NCI-H82 (cell line): ENCODE measurements at places on chromosomes 3 and 15.
A peak's percentile ranks its signal among the peaks of the same experiment; 100 is the strongest.

DNA sequence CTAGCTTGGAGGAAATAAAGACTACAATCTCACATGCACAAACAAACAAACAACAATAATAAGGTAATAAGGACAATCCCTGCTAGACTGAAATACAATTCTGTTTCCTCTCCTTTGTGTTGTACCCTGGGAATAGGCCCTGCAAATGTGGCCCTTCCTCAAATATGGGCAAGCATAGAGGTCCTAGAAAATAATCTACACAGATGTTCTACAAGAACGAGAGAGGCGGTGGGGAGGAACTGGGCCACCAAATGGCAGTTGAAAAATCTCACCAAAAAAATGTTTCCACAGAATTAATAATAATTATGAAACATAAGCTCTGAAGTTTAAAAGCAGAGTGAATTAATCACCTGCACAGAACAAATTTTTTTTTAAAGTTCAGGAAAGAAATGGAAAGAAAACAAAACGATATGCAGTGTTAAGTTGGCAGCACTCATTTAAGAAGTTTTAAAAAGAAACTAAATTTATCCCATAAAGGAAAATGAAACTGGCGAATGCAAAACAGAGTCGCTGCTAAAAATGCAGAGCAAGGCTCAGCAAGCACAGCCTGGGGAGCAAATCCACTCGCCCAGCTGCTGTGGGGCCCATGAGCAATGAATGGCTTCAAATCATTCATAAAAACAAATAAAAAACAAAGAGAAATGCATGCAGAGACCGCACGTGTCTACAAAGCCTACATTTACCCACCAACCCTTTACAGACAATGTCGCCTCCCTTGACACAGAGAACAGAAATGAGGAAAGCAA lies 475.4 kb downstream of the OCA2 start:
- no peak for DNase-seq

DNA sequence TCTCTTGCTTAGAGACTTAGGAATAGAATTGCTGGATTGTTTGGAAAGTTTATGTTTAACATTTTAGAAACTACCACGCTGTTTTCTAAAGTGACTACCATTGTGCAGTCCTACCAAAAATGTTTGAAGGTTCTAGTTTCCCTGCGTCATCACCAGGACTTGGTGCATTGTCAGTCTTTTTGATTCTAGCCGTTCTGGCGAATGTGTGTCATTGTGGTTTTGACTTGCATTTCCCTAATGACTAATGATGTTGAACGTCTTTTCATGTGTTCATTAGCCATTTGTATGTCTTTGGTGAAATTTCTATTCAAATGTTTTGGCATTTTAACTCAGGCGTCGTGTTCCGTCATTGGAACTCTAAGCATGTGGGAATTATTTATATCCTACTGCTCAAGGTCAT lies 58.0 kb downstream of the CHD2 start:
- DNase-seq: no peak

GRCh38 chr3:16604433-16604832 lies 790 bp downstream of the DAZL start:
- DNase-seq: no peak

DNA sequence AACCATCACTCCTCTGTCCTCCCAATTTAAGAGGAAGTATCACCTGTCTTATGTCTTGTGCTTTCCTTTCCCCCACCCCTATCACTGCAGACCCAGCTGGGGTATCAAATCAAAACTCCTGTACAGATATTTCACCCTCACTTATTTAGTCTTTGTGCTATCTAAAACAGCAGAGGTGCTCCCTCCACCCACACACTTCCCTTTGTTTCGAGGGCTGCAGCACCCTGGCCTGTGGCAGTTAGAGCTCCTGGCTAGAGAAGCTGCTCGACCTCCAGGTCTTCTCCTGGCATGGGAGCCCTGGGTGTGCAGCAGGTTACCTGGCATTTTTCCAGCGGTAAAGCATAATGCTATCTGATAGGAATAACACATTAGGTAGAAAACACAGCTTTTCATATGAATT lies 181.4 kb upstream of the BCL6 start:
- no peak for DNase-seq

DNA sequence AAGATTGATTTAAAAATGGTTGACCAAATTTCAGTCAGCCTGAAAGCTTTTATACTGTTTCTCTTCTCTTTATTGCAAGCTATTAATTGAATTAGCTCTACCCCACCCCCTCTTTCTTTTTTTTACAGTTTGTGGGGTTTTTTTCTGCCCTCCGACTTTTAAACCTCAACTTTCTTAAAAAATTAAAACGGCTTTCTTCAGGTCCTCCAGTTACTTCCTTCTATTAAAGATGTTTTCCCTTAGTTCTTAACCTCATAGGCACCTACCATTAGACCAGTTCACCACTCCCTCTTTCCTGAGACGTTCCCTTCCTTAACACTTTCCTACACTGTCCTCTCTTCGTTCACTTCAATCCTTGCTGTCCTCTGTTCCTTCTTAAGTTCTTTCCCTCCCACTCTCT lies 52.4 kb downstream of the ATP8B4 start:
- DNase-seq: no peak

DNA sequence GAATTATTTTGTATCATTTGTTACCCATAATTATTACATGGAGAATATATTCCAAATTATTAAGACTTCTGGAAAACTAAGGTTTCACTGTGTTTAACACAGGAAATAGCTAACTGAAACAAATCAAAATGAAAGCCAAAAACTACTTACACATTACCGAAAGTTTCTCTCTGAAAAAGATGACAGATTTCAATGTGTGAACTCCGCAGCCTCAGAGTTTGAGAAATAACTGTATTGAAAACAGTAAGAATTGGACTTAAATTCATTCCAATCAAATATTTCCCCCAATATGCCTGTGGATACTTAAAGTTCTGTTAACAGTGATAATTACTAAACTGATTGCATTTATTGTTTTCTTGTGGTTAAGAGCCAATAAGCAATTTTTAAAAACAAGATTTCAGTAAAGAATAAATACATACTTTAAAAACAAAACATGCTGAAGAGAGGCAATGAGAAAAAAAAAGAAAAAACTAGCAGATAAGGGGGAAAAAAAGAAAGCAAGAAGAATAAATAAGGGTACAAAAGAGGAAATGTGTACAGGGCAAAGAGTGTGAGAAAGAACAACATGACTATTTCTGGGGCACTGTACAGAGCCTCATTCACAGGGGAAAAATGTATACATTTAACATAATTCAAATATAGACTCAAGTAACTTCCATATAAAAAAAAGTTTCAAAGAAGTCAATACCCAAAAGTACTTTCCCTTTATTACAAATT lies 30.7 kb downstream of the DENND4A start:
- no peak for DNase-seq

GRCh38 chr3:15310491-15311370 lies 21.7 kb downstream of the SH3BP5 start:
- DNase-seq: no peak

- no peak for DNase-seq
Observed at GRCh38 chr3:195249057-195249770, 21.7 kb downstream of the XXYLT1 start.

DNA sequence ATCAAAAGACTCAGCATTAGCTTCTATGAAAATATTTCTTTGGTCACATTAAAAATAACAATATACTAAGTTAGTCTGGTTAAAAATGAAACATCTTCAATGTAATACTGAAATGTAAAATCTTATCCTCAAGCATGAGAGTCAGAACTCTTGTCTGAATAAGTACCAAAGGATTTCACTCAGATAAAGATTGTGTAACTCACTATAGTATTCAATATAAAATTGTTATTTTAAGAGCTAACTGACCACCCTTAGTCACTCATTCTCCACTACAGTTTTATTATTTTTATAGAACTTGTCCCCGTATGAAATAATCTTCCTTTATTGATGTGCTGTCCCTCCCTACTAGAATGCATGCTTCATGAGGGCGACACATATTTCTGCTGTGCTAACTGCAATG lies 426.3 kb downstream of the MECOM start:
- no peak for DNase-seq

DNA sequence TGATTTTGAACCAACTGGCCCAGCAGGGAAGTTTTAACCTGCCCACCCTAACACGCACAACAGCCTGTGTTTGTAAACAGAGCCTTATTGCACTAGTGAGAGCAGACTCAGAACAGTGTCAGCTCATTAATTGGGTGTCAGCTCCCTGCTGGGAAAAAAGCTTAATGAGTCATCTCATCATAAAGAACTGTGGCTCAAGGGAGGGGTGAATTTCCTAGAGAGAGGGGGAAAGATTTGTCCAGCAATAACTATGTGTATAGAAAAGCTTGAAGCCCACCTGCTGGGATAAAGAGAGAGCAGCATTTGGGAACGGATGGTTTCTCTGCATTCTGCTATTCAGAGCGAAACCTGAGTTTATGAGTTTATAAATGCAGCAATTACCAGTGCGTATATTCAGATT lies 48.9 kb upstream of the GMNC start:
- peak; percentile 75 for DNase-seq

DNA sequence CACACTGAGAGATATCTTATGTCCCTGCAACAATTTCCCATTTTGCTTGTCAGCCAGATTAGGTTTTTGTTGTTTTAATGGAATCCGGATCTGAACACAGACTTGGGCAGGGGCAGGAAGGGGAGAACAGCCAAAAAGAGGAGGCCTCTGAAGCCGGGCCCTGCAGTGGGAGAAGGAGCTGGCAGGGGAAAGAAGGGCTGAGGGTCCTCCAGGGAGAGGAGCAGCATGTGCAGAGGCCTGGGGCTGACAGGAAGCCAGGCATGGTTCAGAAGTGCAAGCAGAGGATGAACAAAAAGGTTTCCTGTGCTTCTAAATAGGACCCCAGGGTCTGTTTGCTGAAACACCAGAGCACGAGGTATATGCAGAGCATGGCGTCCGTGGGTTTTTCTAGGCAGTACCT lies 49.1 kb upstream of the POMGNT2 start:
- DNase-seq: no peak

- DNase-seq: peak; percentile 88
Observed at GRCh38 chr3:135895106-135895733, 70.3 kb upstream of the PPP2R3A start.

DNA sequence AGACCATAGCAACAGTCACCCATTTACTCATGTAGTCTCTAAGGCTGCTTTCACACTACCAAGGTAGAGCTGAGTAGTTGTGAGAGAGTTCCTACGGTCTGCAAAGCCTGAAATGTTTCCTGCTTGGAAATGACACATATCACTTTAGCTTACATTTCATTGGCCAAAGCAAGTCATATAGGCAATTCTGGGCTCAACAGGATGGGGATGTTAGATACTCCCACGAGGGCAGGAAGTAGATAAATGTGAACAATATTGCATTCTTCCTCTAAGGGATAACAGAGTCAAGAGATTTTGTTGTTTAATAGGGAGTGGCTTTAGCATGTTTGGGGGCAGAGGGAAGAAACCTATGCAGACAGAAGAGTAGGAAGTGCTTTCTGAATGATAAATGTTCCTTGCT lies 355.6 kb upstream of the THRB start:
- DNase-seq: no peak

- peak; percentile 64 for DNase-seq
Observed at GRCh38 chr3:173396191-173397041, 1.1 kb upstream of the NLGN1 start.

DNA sequence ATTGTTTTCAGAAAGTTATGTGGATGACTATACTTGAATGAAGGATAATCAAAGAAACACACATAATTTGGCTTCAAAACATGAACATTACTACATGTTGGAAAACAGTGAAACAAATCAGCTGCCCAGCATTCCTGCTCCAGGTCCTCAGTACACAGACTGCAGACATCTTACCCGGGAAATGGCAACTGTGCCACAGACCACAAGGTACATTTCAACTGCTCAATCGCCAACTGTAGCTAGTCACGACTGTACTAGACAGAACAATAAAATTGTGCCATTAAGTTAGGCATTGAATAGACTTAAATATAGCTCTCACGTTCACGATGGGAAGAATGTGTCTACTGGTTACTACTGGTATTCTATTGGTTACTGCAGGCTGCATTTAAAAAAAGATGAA lies 5.0 kb downstream of the NAA50 start:
- DNase-seq: no peak

DNA sequence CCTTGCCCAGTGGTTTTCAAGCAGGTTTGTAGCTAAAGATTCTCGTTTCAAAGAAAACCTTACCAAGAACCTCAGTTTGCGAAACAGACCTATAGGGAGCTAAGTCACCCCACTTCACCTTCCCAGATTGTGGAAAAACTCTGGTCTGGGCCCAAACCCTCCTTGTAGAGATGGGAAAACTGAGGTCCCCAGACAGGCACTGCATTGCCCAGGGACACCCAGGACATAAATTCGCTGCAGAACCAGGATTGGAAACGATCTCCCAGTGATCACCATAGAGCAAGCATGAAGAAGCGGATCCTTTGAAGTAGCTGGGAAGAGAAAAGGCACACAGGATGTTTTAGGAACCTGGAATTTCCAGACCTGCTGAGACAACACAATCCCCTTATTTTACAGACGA lies 85.6 kb upstream of the PIAS1 start:
- DNase-seq: peak; percentile 93

DNA sequence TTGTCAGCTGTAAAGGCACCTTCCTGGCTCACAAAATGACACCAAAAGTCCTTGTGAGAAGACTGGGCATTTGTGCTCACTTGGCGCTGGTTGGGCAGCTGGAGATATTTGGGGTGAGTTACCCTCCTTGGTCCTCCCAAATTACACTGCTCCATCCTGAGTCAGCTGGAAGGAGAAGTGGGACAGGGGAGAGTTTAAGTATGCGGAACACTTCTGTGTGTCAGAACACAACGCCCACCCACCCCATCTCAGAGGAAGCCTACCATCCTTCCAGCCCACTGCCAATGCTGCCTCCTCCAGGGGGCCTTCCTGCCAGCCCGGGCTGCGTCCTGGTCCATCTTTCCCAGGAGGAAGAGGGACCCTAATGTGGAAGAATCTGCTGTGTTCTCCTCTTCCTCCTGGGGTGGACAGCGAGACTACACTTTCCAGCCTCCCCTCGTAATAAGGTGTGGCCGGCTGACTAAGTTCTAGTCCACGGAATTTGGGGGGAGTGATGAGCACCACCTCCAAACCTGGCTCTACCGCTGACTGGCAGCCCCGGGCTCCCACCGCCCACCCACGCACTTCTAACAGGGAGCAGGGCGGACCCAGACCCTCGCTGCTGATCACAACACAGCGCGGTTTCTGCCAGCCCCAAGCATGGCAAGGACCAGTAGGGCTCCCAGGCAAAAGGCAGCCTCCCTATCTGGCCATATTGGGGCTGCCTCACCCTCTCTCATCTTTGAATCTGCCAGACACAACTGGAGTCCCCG lies 265.0 kb downstream of the XXYLT1 start:
- no peak for DNase-seq

GRCh38 chr15:94306700-94307650 lies 75.6 kb downstream of the MCTP2 start:
- no peak for DNase-seq

DNA sequence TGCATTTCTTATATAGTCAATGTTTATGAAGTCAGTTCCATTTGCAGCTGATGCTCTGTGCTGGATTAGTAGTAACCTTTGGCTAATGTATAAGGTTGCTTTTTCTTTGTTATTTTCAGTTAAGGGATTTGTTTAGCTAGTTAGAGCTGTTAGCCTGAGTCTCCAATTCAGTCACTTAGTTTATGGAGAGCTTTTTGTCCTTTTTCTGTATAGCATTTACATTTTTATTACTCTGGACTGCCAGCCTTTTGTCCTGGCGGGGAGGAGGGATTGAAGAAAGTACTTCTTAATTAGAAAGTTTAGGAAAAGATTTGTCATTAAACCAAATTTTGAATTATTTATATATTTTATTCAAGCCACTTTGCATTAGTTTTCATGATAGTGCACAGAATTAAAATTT lies 52.0 kb downstream of the DNAJC13 start:
- DNase-seq: peak; percentile 52
